ENCODE measurements at places on chromosomes 6 and 20.

DNA sequence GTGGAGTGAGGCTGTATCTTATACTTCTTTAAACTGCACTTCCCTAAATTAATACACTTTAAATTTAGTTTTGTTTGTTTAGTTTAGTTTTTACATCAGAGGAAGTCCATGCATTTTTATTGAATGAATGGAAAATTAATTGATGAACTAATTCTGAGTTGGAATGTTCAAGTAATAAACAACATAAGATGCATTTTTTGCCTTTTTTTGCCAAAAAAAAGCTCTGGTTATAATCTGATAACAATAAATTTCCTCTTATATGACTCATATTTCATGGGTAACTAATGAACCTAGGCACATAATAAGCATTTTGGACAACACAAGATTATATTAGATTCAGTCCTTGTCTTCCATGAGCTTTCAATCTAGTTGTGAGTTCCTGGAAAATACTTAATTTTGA lies 323.1 kb downstream of the CENPW start:
- H3K36me3 ChIP-seq, result no peaks in the 10 kb centered on the region
- H3K4me3 ChIP-seq, result no peak overlapping the region
- no peak overlapping the region for H3K27ac ChIP-seq
- DNase-seq, result no peak

GRCh38 chr20:44642203-44643153 lies 9.0 kb downstream of the ADA start:
- no peak for DNase-seq
- peaks cover 77% of the 10 kb centered on the region for H3K4me1 ChIP-seq
- H3K27ac ChIP-seq, result peak overlapping the region; percentile 97
- no peaks in the 10 kb centered on the region for H3K27me3 ChIP-seq
- H3K4me3 ChIP-seq, result peak overlapping the region; percentile 31

- DNase-seq, result no peak
- no peaks in the 10 kb centered on the region for H3K27me3 ChIP-seq
- H3K4me1 ChIP-seq, result no peaks in the 10 kb centered on the region
- no peaks in the 10 kb centered on the region for H3K36me3 ChIP-seq
Observed at GRCh38 chr6:7813704-7814103, 87.8 kb downstream of the BMP6 start.

- DNase-seq, result no peak
- H3K4me3 ChIP-seq, result no peak overlapping the region
- H3K27me3 ChIP-seq, result peaks cover 23% of the 10 kb centered on the region
- H3K27ac ChIP-seq, result no peak overlapping the region
- H3K4me1 ChIP-seq, result no peaks in the 10 kb centered on the region
Observed at GRCh38 chr6:40598516-40598915, 11.4 kb upstream of the LRFN2 start.

DNA sequence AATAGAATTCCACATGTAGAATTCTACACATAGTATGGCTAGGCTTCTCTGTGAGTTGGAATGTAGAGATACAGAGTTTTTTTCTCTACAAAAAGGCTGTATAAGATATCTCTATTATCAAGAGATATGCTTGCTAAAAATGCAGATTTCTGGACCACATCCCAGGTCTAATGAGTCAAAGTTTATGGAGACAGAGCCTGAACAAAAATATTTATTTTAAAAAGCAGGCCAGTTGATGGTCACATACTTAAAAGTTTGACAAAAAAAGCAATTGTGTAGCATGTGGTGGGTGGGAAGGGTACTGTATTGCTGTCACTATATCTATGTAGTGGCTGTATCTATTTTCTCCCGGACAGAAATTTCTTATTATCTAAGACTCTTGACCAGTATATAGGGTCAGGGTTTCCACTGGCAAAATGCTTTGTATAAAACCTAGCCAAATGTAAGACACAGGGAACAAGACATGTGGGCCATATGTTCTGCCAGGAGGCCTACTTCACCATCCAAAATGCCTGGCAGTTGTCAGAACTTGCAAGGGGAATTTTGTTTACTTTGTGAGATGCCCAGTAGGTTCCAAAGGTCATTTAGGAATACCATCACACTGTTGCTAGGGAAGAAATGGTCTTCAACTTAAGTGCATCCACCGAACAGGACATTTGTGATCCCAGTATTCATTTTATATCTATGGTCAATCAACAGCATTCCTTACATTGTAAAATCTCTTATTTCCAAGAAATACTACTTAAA lies 60.6 kb downstream of the SHPRH start:
- H3K36me3 ChIP-seq, result peaks cover 37% of the 10 kb centered on the region
- peaks cover 11% of the 10 kb centered on the region for H3K4me1 ChIP-seq
- no peak for DNase-seq
- no peak overlapping the region for H3K4me3 ChIP-seq
- H3K27ac ChIP-seq, result no peak overlapping the region

GRCh38 chr6:41446907-41447545 lies 99.2 kb upstream of the FOXP4 start:
- no peak overlapping the region for H3K27ac ChIP-seq
- H3K27me3 ChIP-seq, result peaks cover 44% of the 10 kb centered on the region
- H3K4me1 ChIP-seq, result no peaks in the 10 kb centered on the region
- H3K4me3 ChIP-seq, result no peak overlapping the region
- DNase-seq, result no peak

- no peaks in the 10 kb centered on the region for H3K27me3 ChIP-seq
- no peak overlapping the region for H3K4me3 ChIP-seq
- no peaks in the 10 kb centered on the region for H3K36me3 ChIP-seq
- H3K4me1 ChIP-seq, result no peaks in the 10 kb centered on the region
- no peak overlapping the region for H3K27ac ChIP-seq
Observed at GRCh38 chr20:62319346-62319909, 16.6 kb downstream of the ADRM1 start.

- no peak for DNase-seq
- no peaks in the 10 kb centered on the region for H3K36me3 ChIP-seq
- no peak overlapping the region for H3K4me3 ChIP-seq
- H3K27me3 ChIP-seq, result peaks cover 3% of the 10 kb centered on the region
- no peak overlapping the region for H3K27ac ChIP-seq
Observed at GRCh38 chr6:153214436-153214835, 83.4 kb upstream of the RGS17 start.

GRCh38 chr6:2102966-2103365 lies 142.4 kb downstream of the GMDS start:
- peaks cover 2% of the 10 kb centered on the region for H3K27me3 ChIP-seq
- H3K27ac ChIP-seq, result no peak overlapping the region
- peaks cover 5% of the 10 kb centered on the region for H3K4me1 ChIP-seq
- H3K36me3 ChIP-seq, result no peaks in the 10 kb centered on the region

DNA sequence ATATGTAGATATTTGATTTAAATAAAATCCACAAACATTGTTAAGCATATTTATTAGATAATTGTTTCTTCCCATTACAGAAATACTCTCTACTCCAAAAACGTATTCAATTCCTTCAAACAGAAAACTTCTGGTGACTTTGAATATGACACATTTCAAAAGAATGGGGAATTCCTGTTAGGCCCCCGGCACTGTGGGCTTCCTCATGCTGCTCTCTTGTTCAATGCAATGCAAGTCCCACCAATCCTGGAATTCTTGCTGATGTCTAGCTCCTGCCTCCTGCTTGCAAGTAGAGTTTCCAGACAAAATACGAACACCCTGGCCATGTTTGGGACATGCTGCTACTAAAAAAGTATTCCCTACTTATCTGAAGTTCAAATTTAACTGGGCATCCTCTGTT lies 544.1 kb downstream of the QKI start:
- no peaks in the 10 kb centered on the region for H3K4me1 ChIP-seq
- H3K27me3 ChIP-seq, result peaks cover 6% of the 10 kb centered on the region
- DNase-seq, result no peak
- no peaks in the 10 kb centered on the region for H3K36me3 ChIP-seq
- H3K27ac ChIP-seq, result no peak overlapping the region

DNA sequence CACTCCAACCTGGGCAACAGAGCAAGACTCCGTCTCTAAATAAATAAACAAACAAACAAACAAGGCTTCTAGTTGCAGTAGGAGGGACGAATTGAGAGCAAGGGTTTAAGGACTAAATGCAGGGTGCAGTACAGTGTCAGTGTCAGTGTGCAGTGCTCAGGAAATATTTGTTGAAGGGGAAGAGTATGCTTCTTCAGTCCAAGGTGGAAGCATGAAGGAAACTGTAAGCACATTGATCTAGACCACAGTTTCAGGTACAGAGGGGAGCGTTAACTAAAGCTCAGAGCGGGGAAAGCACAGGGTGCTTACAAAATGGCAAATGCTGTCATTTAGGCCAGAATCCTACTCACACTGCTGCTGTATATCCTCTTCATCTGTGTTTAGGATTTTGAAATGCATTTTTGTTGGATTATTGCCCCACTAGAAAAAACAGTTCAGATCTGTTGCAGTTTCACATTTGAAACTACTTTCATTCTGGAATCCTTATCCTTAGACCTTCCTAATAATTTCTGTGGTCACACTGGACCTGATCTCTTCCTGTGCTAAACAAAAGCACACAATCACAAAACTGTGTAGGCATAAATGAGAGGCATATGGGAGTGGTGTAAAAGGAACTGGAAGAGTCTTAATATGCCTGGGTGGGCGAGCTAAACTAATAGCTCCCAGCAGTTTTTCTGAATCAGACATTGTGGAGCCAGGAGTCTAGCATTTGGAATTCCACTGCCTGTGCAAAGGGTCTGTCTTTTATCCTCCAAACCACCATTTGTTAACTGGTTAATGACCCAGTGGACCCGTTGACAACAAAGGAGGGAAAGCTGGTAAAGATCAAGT lies 41.4 kb downstream of the CBFA2T2 start:
- no peaks in the 10 kb centered on the region for H3K36me3 ChIP-seq
- H3K27me3 ChIP-seq, result no peaks in the 10 kb centered on the region

Measured in activated T-helper 1 cell treated with anti-CD3 and anti-CD28 coated beads, Interleukin-12 subunit alpha, Interleukin-12 subunit beta, Interleukin-2, Interleukin-4 antibody, amounts not matched to agents 30 ng/mL and 10 ng/mL and 1 ng/mL, durations not matched to agents 14 hours and 24 hours and 36 hours (primary cell).